ENCODE measurements at places on chromosomes 3 and 15.

GRCh38 chr3:33993631-33994030 lies 195.2 kb downstream of the PDCD6IP start:
- DNase-seq, result no peak

GRCh38 chr3:190357468-190357867 lies 30.5 kb upstream of the CLDN16 start:
- no peak for DNase-seq

- DNase-seq, result no peak
Observed at GRCh38 chr15:38070778-38071177, 136.3 kb downstream of the TMCO5A start.

DNA sequence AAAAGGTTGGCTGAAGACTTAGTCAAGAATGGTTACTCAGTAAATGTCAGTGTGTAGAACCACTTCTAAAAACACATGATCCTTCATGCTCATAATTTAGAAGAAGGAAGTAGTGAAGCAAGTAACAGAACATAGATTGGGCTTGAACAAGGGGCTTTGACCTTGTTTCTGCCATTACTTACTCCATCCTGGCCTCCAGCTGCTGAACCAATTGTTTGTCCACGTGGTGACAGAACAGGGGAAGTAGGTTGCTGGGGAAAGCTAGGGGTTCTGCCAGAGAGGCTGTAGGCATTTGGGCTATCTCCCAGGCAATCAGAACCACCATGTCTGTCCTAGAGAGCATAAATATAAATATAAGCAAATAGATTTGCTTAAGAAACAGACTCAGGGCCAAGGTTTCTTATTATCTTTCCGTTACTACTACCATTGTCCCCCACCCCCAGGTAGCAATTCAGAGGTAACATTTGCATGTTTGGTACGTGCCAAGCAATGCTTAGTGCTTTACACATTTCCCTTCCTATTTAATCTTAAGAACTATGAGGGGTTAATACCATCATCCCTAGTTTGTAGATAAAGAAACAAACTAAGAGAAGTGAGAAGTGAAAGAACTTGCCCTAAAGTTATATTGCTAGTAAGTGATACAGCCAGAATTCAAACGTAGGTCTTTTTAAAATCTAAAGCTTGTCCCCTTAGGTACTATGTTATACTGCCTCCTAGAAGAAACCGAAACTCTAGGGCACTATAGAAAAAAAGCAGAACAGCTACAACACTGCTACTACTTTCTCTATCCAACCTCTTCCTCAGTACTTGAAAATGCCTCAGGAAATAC lies 3.0 kb upstream of the SPG11 start:
- DNase-seq, result no peak

GRCh38 chr15:68209735-68210408 lies 4.7 kb upstream of the CALML4 start:
- no peak for DNase-seq

- DNase-seq, result no peak
Observed at GRCh38 chr3:195877136-195877715, 31.1 kb downstream of the TNK2 start.

DNA sequence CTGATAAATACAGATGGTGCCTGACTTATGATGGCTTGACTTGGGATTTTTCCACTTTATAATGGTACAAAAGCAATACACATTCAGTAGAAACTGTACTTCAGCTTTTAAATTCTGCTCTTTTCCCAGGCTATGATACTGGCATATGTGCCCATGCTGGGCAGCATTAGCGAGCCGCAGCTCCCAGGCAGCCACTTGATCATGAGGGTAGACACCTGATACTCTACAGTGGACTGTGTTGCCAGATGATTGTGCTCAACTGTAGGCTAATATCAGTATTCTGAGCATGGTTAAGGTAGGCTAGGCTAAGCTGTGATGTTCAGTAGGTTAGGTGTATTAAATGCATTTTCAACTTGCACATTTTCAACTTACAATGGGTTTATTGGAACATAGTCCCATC lies 17.7 kb upstream of the FEM1B start:
- peak; percentile 53 for DNase-seq

DNA sequence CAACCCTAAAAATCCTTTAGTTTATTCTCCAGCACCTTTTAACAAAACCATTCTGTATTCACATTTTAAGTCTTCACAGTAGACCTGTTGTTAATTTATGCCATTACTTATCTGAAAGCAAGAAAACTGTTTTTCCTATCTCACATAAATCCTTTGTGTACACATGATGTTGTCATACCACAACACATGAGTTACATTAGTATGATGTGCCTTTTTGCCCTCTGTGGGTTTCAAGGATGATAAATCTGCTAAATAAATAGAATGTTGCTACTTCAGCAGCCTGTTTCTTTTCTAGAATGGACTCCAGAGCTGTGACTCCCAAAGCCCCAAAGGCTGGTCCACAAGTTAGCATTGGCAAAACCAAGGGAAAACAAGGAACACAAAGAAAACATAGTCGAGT lies 151.6 kb downstream of the SERPINI1 start:
- DNase-seq, result no peak

GRCh38 chr3:17398959-17399551 lies 343.4 kb downstream of the TBC1D5 start:
- no peak for DNase-seq

- no peak for DNase-seq
Observed at GRCh38 chr3:159763011-159763601, 225.5 kb upstream of the IL12A start.

- no peak for DNase-seq
Observed at GRCh38 chr3:126834596-126835471, 130.8 kb downstream of the CHCHD6 start.

DNA sequence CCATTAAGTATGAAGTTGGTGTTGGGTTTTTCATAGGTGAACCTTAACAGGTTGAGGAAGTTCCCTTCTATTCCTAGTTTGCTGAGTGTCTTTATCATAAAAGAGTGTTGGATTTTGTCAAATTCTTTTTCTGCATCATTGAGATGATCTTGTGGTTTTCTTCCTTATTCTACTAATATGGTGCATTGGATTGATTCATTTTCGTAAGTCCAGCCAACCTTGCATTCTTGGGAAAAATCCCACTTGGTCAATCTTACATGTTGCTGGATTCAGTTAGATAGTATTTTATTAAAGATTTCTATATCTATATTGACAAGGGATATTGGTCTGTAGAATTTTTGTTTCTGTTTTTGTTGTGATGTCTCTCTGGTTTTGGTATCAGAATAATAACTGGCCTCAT lies 83.7 kb upstream of the C15orf39 start:
- DNase-seq, result no peak

DNA sequence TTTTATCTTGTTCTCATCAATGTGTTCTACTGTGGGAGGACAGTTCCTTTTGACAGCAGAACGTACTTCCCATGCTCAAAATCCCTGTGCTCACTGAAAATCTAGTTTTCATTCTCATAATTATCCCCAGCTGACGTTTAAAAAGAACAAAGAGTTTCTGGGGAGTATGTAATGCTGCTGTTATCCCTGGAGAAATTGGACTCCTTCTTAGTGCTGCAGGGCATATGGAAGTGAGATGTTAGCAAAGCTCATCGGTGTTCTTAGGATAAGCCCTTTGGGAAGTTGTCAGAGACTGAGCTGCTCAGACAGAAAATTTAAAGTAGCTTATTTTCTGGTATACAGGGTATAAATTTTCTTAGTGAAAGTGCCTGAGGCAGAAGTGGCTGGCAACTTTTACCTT lies 66.5 kb downstream of the CDAN1 start:
- no peak for DNase-seq

DNA sequence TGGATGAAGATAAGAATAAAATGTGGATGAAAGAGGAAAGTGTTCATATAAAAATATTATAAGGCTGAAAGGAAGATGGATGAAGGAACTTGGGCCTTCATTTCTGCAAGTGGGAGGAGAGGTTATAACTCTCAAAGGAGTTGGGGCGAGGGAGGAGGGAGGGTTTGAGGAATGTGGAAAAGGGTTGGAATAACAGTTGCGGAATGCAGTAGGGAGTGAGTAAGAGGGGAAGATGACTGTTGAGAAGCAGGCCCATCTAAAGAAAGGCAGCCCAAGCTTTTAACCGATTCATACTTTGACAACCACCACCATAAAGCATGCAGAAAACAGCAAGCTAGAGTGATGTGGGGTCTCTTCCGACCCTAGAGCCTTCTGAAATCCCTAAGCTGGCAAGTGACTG lies 8.3 kb upstream of the TM4SF4 start:
- no peak for DNase-seq

DNA sequence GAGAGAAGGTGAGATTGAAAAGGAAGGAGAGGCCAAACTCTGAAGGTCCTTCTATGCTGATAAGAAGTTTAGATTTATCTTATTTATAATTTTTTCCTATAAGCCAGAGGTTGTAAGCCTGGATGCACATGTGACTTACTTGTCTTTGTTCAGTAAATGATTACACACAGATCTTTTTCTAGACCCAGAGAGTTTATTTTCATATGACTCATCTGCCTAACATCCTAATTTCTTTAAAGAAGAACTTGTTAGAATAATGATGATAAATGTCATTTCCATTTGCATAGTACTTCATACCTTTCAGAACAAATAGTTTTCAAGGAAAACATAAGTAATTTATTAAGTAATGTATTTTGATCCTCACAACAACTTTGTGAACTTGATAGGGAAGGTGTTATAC lies 434.8 kb upstream of the DPH6 start:
- no peak for DNase-seq

DNA sequence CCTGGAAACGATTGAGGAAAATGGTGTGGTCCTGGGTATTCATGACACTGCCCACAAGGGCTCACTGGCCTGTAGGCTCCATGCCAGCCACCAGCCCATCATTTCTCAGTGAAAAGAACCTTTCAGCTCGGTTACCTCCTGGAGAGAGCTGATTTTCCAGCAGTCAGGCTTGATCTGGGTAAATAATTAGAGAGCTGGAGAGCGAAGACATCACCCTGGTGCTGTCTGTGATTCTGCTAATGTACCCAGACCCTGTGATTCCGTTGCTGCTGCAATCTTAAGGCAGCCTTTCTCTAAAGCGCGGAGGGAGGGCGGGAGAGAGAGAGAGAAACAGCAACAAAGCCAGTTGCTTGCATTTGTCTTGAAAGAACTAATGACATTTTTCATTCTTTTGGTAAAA lies 221.9 kb upstream of the TOPAZ1 start:
- no peak for DNase-seq

- DNase-seq, result no peak
Observed at GRCh38 chr15:31257286-31257685, 69.3 kb upstream of the KLF13 start.

GRCh38 chr15:50077651-50078050 lies 41.4 kb downstream of the ATP8B4 start:
- no peak for DNase-seq

DNA sequence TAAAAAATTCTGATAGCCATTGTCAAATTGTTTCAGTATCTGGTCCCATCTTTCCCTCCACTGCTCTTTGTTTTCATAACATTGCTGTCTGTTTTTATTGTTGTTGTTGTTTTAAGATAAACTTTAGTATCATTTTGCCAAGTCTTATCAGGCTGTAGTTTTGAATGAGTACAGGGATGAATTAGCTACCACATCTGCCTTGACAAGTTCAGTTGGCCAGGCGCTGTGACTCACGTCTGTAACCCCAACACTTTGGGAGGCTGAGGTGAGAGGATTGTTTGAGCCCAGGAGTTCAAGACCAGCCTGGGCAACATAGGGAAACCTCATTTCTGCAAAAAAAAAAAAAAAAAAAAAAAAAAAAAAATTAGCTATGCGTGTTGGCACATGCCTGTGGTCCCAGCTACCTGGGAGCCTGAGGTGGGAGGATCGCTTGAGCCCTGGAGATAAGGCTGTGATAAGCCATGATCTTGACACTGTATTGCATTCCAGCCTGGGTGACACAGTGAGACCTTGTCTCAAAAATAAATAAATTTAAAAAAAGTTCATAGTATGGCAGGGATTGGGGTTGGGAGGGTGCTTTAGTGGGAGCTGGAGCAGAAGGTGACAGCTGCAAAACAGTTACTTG lies 8.3 kb upstream of the ANKDD1A start:
- DNase-seq, result no peak

DNA sequence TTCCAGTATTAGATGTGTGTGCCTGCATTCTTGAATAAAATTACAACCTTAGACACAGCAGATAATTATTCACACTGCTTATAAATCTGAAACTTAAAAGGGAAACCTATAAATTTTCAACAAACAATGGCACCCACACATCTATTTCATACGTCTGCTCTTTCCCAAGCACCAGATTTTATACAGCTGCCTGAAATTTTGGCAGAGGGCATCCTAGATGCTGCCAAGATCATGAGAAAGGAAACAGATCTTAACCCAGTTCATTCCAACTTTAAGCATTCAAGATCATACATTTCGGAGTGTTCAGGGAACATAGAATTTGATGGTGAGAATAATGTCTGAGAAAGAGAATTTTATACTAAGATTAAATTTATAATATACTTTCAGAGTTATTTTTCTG lies 53.1 kb downstream of the CLDN1 start:
- DNase-seq, result no peak

DNA sequence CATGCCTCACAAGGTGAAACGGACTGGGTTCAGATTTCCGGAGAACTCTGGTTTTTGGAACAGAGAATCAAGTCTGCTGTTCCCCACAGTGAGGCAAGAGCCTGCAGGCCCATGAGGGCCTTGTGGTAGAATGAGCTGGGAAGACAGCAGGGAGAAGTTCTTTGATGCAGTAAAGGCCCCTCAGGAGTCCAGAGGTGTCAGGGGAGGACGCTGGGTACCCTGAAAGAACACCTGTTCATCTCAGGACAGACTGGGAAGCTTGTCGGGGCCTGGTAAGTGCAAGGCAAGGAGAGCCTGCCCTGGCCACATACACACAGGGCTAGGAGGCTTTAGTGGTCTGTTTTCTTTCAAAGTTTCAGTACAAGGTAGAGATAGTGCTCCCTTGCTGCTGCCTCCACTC lies 3.7 kb upstream of the ZBTB47 start:
- DNase-seq, result no peak

DNA sequence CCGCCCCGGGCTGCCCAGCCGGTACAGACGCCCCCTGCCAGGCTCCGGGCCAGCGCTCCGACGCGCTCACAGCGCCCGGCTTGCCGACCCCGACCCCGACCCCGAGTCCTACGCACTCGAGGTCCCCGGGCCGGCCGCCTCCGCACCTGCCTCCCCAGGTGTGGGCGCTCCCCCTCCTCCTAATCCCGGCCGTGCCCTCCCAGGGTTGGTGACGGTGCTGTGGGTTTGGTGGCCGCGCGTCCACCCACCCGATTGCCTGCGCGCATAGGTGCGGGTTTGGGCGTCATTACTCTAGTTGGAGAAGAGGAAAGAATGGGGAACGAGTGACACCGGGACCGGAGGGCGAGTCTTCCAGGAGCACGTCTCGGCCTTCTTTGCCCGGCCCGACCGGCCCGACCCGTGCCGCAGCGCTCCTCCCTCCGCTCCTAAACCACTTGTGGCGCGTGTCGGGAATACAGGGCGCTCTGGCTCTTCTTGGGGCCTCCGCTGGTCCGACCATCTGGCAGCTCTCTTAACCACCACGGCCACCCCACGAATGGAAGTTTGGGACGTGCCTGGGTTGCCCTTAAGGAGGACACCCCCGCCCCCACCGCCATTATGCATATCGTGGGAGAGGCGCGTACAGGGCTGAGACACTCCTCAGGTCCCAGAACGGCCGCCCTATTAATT lies 810 bp upstream of the THRB start:
- no peak for DNase-seq

DNA sequence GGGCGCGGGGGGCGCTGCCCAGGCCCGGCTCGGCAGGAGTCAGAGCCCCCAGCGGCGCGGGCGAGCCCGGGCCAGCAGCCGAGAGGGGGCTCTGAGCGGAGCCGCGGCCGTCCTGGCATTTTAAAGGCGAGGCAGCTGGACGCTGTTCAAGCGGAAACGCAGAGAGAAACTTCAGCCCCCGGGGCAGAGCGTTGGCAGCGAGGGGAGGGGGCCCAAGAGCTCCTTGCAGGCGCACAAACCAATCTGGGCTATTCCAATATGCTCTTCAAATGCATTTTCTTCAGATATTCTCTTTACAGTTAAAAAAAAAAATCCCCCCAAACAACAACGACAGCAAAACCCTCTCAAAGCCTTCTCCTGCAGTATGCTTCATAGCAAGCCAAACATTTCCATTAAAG lies at the start of gene CTXND1:
Gene CTXND1, minus strand, starts transcription at position 93 of the 398 bp plus-strand sequence. CDS start 50,264 bp downstream, outside the sequence.
- no peak for DNase-seq
